ENCODE measurements at places on chromosomes 16 and 17. TPM values are rescaled to one million over a fixed set of nuclear protein-coding genes. Genes with fewer than 3 reads are reported as not detected.

GRCh38 chr17:78329263-78330059 lies 30.4 kb downstream of the SOCS3 start:
- peak; percentile 62 for DNase-seq

GRCh38 chr16:3992297-3993051 lies 112.0 kb upstream of the CREBBP start:
- DNase-seq = no peak

DNA sequence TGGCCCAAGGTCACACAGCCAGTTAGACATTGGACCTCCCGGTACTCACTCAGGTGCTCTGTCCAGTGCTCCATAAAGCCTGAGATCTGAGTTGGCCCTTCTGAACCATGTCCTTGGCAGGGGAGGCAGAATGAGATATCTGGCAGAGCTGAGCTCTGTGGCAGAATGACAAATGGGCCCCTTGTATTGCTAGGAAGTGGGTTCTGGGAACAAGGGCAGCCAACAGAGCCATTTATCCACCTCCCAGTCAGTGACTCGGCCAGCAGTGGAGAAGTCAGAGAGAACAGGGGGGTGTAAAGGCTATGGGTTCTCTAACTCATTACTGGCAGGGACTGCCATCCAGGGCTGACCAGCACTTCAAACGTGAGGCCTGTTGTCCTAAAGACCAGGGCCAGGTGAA lies 117.1 kb upstream of the NLRP1 start:
- DNase-seq = no peak

- no peak for DNase-seq
Measured at GRCh38 chr17:30134551-30134950, 17.9 kb downstream of the NSRP1 start.

Gene DPEP2
- total RNA-seq = 3.9 TPM

Gene HS3ST3A1
- 1.8 TPM for total RNA-seq

DNA sequence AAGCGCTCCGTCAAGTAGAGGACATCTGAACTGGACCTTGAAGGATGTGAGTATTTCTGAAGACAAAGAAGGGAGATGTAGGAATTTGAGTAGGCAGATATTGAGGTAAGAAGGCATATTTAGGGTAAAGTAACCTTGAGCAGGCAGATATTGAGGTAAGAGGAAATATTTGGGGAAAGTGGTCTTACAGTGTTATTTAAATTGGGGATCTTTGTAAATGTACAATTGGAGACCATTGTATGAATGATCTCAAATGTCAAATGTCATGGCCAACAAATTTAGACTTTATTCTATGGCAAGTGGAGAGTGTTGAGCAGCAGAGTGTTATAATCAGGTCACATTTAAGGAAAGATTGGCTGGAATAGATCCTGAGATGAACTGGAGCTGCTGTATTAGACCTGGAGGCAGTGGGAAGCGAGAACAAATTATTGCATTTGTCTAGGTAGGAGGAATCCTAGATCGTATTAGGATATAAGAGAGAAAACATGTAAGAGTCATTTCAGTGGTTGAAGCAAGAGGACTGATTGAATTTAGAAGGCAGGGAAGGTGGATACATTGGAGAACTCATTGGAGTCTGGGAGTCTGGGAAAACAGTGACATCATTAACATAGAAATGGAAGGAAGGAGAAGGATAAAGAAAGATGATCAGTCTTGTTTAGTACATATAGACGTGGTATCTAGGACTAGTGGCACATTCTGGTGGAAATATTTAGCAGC lies 165.6 kb downstream of the MAP2K6 start:
- no peak for DNase-seq

DNA sequence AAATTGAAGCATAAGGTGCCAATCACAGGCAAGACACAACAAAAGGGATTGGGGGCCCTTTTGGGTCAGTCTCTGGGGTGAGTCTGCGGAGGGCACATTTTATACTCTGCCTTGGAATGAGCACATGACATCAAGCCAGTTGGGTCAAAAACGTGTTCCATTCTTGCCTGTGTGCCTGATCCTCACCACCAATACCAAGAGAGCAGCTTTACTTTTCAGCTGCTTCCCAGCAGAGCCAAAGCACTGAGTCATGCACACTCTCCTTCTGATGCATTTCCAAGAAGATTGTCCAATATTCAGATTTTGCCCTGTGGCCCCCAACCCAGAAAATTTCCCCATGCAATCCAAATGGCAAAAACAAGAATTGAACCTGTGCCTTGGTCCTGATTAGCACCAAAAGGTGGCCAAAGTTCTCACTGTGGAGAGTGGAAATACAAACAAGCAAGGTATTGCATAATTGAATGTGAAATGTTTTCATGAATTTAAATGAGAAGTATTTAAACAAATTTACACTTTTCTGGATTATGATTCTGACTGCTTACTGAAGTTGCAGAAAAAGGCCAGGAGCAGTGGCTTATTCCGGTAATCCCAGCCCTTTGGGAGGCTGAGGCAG lies 217.8 kb upstream of the SOX9 start:
- DNase-seq = no peak

Gene ZNF19
- total RNA-seq = 2.4 TPM

Gene ZACN
- total RNA-seq = 5.1 TPM

DNA sequence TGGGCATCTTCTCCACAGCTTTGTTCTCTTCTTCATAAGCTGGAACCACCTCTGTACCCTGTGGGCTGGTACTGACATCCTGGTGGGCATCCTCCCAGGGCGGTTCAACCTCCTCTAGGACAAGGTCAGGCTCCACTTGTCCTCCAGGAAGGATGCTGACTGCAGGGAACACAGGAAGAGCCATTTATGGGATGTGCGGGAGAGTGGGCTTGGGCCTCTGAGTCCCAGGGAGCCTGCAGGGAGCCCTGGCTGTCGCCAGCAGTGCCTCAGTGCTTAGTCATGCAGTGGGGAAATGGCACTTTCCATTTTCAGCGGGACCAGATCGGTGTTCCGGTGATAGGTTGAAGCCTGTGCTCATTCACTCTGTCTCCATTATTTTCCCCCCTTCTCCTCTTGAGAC lies 20.5 kb downstream of the CNGB1 start:
- DNase-seq = no peak

DNA sequence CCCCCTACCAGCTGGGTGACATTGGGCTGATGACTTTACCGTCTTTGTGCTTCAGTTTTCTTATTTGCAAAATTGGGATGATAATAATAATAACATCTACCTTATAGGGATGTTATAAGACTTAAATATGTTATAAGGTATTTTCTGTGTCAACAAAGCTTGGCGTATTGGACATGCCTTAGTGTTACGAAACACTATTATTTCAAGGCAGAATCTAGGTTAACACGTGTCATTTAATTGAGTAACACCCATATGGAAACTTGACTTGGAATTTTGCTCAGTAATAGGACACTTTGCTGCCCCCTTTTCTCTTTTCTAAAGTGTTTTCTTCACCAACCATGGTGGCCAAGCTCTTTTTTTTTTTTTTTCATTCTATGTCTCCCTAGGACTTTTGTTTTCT lies 294.2 kb upstream of the SALL1 start:
- DNase-seq = no peak

Gene ZNF629
- 3.1 TPM for total RNA-seq

DNA sequence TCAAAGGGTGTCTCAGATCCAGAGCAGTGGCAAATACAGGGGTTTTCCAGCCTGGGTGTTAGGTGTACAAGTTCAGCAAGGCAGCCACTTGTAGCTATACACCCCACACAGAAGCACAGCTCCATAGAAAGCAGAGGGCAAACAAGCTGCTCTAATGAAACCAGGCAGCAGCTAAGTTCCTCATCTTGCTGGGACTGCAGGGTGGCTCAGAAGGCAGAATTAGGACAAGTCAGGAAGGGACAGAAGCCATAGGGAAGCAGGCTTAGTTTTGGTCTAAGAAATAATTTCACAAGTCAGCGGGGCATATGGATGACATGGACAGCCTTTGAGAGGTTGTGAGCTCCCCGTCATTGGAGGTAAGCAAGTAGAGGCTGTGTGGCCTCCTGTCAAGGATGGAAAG lies 23.7 kb downstream of the CNGB1 start:
- no peak for DNase-seq

Measured in activated CD4-positive, alpha-beta memory T cell treated with anti-CD3 and anti-CD28 coated beads for 36 hours (primary cell).